EH (cell line): ENCODE measurements at places on chromosomes 12 and 14.
A peak's percentile ranks its signal among the peaks of the same experiment; 100 is the strongest.

- DNase-seq, result no peak
These were observed 41.5 kb downstream of the SNAPC1 start for GRCh38 chr14:61803755-61804154.

DNA sequence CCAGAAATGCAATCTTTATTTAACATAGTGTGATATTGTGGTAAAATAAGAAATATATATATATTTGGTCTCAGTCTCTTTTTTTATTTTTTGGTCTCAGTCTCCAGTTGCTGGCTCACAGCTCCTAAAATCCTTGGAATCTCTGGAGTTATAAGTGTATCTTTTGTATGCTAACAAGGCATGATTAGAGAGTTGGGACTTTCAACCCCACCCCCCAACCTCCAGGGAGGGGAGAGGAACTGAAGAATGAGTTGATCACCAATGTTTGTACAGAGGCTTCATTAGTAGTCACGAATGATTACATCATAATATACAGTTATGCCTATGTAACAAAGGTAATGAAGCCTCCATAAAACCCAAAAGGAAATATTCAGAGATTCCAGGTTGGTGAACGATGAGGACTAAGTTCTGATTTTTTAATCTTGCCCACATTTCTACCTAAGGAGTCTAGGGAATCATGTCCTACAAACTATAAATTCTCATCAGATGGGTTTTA, 22.8 kb upstream of the LALBA start:
- no peak for DNase-seq

DNA sequence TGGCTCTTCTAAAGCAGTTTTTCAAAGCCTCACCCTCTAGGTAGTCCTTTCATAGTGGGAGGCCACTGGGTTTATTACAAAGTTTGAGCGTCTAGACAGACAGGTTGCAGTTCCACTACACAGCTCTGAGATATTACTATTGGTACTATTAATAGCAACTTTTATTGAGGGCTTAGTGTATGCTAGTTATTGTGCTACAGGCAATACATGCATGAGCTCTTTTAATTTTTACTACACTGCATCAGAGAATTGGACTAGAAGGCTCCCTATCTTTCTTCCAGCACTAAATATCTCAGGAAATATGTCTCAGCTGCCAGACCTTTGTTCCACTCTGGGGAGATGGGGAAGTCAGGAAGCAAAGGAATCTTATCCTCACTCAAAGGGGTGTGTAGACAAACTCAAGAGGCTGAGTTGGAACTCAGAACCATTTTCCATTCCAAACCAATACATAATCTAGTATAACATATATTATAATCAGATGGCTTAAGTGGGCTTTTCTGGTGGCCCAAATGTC, 161.8 kb upstream of the SLC38A2 start:
- DNase-seq, result no peak

- no peak for DNase-seq
These were observed 8.3 kb downstream of the DBX2 start for GRCh38 chr12:45042599-45042998.

- no peak for DNase-seq
These were observed 6.4 kb upstream of the ZNF385A start for GRCh38 chr12:54390668-54391551.

DNA sequence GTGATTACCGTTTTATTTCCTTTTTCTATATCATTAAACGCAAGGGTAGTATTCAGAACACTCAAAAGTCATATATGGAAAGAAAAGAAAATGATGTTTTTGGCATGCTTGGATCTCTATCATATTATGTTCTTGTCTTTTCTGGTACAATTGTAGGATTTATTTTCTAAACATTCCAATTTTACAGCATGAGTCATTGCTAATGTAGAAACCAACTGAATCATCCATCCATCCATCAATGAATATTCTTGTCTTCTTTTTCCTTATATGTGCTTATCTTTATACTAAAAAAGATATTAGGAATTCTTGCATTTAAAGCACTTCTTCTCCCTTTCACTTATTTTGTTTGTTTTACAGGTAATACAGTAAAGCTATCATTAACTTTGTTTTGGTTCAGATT, 20.4 kb upstream of the AMIGO2 start:
- peak; percentile 61 for DNase-seq

GRCh38 chr12:92503029-92503931, 199.5 kb upstream of the PLEKHG7 start:
- DNase-seq, result no peak

DNA sequence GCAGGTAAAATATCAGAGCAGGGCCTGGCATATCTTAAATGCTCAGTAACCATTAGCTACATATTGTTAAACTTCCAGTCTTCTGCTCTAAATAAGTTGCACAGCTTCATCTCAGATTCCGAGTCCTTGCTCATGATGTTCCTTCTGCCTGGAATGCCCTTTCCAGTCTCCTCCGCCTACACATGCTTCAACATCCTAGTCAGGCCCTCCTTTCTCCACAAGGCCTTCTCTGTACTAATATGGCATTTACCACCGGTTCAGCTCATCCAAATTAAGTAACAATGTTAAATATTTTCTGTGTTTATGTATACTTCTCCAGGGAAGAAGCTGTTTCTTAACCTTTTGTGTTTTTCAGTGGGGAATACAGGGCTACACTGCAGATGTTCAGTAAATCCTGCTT, 8.5 kb downstream of the DHH start:
- DNase-seq, result peak; percentile 68

DNA sequence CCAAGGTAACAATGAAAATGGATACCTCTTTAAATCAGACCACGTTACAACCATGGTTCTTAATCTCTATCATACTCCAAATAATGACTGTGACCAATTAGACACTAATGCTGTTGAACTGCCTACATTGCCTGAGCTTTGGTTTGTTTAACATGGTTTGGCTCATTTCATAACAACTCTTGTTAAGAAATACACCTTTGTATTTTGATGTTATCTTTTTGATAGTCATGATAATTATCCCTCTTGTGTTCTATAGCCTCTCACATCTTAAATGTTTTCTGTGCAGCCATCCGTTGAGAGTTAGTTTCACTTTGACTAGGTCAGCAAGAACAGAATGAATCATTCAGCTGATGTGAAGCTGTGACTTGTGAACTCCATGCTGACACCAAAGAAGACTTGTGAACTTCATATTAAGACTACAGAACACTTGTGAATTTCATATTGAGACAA, 75.5 kb upstream of the RERGL start:
- DNase-seq, result peak; percentile 1

DNA sequence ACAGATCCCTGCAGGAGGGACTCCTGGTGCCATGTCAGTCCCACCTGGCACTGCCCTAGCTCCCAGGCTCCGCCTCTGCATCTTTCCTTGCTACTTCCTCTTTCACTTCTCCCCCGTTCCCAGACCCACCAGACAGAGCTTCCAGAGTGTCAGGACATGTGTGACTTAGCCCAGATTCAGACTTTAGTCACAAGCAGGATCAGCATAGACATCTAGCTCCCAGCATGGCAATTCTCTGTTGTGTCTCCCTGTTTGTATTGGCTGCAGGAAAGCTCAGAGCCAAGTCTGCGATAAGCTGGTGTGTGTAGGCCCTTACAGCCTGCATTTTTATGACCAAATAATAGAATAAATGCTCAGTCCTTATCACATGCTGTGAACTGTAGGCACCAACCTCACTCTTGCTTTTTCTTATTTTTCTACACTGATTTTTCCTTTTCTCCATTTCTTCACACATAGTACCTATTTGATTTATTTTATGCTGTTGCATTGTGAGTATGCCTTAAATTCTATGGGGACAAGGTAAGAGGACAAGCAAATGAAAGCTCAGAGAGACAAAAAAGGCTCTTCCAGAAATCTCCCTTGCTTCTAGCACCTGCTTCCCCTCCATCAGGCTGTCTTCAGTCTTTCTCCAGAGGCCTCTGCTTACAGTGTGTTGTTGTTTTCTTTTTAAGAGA, 5.9 kb downstream of the DHRS2 start:
- no peak for DNase-seq

DNA sequence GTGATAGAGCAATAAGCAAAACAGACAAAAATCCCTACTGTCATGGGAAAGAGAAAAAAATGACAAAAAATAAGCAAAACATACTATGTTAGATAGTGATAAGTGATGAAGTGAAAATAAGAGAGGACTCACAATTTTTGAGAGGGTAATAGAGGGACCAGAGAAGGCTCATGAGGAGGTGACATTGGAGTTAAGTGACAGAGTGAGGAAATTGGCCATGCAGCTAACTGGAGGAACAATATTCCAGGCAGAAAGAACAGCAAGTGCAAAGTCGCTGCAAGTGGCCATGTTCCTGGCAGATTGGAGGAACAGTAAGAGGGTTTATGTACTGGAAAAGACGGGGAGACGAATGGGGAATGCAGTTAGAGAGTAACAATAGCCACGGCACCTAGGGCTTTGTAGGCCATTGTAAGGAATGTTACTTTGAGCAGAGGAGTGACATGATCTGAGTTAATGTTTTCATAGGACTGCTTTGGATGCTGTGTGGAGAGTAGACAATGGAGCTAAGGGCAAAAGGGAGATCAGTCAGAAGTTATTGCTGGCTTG, 1.4 kb upstream of the SAV1 start:
- no peak for DNase-seq

- DNase-seq, result peak; percentile 81
These were observed 12.5 kb downstream of the C1R start for GRCh38 chr12:7079826-7080125.

DNA sequence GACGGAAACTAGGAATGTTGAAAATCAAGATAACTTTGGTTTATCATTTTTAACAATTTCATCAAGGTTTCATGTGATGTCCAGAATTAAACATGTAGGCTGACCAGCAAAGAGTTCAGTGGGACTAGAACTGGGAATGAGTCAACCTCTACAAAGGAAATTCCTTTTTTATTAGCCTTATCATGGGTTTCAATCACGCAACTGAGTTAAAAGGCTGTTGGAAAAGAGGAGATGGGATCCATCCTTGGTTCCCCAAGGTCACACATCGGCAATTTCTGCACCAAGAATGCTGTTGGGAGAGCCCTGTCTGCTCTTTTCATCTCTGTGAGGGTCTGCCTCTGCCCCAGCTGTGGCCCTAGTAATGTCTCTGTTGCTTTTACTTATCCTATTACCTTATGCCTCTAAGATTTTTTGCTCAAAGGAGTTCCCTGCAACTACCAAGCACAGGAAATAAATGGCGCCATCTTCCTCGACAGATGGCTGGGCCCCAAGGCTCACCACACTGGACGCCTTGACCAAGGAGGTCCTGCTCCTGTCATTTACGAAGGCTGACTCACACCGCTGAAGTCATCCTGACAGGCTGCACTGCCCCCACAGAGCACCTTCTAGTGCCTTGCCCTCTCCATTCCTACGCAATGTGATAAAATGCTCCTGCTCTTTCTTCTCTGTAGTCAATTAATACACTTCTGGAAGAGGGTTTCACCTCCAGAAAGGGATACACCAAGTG, 367.4 kb downstream of the GXYLT1 start:
- no peak for DNase-seq

GRCh38 chr12:131441060-131441396, 269.9 kb upstream of the SFSWAP start:
- no peak for DNase-seq

- DNase-seq, result peak; percentile 44
These were observed 213.6 kb downstream of the DAD1 start for GRCh38 chr14:22375321-22375930.

DNA sequence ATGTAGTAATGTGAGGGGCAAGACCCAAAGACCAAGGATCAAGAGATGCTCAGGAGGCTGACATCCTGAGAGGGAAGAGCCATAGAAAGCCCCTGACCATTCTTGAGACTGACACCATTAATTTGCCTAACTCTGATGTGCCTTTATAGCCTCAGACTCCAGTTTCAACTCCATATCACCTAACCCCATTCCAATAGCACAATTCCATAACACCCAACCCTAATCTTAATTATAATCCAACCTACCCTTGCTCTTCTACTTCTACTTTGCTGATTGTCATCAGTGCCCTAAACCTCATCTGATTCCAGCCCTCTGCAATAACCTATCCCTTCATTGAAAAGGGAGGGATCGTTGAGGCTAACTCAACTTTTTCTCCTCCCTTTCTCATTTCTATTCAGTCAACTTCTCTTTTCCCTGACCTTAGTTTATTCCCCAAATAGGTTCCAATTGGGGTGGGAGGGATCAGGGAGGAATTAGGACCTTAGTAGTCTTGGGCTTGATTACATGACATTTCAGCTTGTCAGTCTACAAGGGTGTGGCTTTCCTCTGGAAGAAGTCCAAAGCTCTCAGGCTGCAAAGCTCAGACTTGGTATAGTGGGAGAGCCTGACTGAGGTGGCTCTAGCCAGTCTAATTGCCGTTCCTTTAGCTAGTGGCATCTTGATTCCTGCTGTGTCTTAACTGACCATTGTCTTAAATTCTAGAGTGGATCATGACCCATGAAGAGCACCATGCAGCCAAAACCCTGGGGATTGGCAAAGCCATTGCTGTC, 3.1 kb downstream of the PFKM start:
- DNase-seq, result no peak

DNA sequence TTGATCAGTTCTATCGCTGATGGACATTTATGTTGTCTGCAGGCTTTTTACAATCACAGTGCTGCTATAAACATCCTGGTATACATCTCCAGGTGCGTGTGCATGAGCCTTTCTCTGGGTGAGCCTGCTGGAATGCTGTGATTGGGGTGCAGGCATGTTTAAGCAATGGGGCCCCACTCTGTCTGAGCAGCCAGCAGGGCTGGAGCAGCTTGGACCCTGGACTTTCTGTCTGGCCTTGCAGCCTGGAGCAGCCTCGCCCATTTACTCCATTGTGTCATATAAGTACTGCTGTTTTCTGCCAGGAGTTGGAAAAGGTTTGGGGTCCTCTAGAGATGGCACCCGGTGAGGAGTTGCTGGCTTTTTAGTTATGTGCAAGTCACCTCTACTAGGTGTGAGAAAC, 199.0 kb downstream of the KIF26A start:
- no peak for DNase-seq

- DNase-seq, result no peak
These were observed 1.7 kb downstream of the ERBB3 start for GRCh38 chr12:56081393-56082347.

DNA sequence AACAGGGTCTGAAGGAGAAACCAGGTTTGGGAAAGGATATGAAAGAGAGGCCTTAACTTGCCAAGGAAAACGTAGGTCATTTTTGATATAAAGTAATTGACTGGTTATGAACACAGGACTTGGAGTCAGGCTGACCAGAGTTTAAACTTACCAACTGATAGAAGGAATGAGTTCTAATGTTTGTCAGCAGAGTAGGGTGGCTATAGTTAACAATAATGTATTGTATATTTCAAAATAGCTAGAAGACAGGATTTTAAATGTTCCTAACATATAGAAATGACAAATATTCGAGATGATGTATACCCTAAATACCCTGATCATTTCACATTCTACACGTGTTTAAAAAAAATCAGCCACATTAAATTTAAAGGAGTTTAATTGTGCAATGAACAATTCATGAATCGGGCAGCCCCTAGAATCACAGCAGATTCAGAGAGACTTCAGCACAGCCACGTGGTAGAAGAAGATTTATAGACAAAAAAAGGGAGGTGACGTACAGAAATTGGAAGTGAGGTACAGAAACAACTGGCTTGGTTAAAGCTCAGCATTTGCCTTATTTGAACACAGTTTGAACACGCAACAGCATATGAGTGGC, 52.5 kb upstream of the PLEKHG7 start:
- no peak for DNase-seq

DNA sequence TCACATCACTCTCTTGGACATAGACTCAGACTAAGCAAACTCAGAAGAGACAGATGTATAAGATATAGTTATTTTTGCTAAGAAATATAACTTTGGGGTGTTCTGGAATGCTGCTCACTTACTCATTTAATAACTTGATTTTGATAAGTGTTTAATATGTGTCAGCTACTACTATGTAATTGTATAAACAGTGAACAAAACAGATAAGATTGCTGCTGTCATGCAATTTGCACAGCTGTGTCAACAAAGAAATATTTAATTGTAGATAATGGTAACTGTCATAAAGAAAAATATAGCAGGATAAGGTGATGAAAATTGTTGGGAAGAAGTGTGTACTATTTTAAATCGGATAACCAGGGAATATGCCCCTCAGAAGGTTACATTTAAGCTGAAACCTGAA, 84.1 kb upstream of the ZDHHC17 start:
- no peak for DNase-seq
